ENCODE measurements at places on chromosomes 5 and 9.

- DNase-seq, result no peak
Observed at GRCh38 chr5:14830210-14831005, 41.2 kb downstream of the ANKH start.

GRCh38 chr9:22463205-22463604 lies 16.6 kb downstream of the DMRTA1 start:
- no peak for DNase-seq

DNA sequence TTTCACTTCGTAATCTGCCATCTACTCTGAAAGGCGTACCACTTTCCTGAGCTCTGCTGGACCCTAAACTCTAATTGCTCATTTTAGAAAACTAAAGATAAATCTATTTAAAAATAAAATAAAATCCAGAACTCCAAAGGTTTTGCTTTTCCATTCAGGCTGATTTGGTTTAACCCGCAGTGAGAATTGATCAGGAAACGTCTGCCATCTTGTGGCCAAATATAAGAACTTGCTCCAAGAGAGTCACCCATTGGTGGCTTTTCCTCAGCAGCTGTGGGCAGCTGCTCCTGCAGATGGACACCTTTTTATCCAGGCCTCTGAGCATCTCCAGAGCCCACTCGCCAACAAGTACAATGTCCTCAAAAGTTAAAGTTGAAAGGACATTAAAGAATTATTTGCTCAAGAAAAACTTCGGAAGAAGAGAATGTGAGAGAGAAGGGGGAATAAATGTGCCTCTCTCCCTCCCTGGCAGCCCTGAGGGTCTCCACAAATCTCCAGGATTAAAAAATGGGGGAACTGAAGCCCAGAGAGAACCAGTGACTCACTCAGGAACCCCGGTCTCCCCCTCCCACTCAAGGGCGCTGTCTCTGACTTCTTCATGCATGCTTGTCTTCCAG lies 4.1 kb downstream of the SAXO1 start:
- no peak for DNase-seq

DNA sequence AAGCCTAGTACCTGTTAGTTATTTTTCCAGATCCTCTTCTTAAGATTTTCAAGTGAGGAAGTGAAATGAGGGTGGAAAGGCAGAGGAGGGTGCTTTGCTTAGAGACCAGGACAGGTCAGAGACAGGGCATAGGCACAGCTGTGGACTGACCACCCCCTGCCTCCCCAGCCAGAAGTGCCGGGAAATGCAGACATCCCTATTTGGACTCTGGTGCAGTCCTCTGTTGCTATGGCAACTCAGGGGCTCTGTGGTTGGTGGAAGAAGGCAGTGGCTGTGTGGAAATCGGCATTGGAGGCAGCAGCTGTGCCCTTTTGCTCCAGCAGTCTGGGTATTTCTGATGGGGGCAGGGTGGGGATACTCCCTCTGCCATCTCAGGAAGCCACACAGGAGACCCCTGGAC lies 43.3 kb upstream of the NDFIP1 start:
- DNase-seq, result no peak

DNA sequence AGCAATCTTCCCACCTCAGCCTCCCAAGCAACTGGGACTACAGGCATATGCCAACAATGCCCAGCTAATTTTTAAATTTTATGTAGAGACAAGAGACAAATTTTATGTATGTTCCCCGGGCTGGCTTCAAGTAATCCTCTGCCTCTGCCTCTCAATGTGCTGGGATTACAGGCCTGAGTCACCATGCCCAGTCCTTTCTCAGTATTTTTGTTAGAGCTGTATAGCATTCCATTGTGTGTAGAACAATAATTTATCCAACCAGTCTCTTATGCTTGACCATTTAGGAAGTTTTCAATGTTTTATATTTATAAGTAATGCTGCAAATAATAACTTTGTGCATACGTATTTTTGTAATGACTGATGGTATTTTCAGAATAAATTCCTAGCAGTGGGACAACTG lies 38.9 kb upstream of the CTXN3 start:
- no peak for DNase-seq

GRCh38 chr5:4081466-4081865 lies 485.8 kb downstream of the IRX1 start:
- DNase-seq, result no peak

- no peak for DNase-seq
Observed at GRCh38 chr9:76441551-76442322, 17.2 kb upstream of the GCNT1 start.

DNA sequence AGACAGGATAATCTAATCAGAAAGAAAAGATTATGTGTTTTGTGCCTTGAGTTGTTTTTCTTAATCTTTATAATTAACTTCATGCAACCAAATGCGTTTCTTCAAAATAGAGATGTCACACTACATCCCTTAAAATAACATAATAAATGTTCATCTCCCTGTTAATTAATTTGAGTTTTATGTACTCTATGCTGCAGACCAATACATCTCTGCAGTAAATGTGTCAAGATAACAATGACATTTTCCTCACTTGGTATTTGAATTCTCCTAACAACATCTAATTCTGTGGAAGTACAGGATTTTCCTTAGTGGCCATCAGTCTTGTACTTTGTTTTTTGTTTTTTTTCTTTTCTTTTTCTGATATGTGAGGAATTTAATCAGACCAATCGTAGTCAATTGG lies 279.2 kb upstream of the TYRP1 start:
- DNase-seq, result no peak

- DNase-seq, result no peak
Observed at GRCh38 chr5:99000876-99001275, 72.1 kb upstream of the CHD1 start.

- no peak for DNase-seq
Observed at GRCh38 chr5:132480042-132480441, 10.5 kb downstream of the IRF1 start.

- no peak for DNase-seq
Observed at GRCh38 chr5:15483351-15484097, 16.5 kb upstream of the FBXL7 start.

GRCh38 chr9:17962747-17963146 lies 383.9 kb downstream of the SH3GL2 start:
- no peak for DNase-seq

DNA sequence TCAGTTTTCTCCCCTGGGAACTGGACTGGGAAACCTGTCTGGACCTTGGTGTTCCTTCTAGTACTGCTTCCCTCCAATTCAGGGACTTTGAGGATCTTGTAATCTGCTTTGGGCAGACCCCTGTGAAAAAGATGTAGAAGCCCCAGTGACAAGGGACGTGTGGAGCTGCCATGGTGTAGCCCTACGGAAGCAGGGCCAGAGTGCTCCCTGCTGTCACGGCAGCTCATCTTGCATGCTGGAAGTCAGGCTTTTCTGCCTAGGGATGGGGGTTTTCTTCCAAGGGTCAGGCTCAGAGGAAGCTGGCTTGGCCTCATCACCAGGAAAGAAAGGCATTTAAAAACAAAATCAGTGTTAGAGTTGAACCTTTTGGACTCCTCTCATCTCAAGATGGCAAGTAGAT lies 86.4 kb downstream of the AMBP start:
- DNase-seq, result no peak

DNA sequence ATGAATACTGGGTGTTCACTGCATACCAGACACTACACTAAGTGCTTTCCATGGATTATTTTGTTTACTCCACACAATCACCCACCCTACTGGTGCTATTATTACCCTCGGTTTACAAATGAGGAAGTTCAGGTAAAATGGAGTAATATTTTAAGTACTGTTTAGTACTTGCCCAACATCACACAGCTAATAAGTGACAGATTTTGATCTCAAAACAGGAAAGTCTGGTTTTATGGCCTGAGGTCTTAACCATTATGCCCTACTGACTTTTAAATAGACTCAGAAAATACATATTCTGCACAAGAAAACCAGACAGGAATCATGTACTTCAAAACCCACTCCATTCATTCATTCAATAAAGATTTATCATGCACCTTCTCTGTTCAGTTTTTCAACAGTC lies 431.0 kb upstream of the TLE4 start:
- no peak for DNase-seq

GRCh38 chr9:33099754-33100153 lies 23.3 kb upstream of the SMU1 start:
- no peak for DNase-seq

GRCh38 chr5:54095969-54096368 lies 214.4 kb downstream of the ARL15 start:
- no peak for DNase-seq

GRCh38 chr5:117551236-117551635 lies 976.6 kb upstream of the SEMA6A start:
- no peak for DNase-seq

DNA sequence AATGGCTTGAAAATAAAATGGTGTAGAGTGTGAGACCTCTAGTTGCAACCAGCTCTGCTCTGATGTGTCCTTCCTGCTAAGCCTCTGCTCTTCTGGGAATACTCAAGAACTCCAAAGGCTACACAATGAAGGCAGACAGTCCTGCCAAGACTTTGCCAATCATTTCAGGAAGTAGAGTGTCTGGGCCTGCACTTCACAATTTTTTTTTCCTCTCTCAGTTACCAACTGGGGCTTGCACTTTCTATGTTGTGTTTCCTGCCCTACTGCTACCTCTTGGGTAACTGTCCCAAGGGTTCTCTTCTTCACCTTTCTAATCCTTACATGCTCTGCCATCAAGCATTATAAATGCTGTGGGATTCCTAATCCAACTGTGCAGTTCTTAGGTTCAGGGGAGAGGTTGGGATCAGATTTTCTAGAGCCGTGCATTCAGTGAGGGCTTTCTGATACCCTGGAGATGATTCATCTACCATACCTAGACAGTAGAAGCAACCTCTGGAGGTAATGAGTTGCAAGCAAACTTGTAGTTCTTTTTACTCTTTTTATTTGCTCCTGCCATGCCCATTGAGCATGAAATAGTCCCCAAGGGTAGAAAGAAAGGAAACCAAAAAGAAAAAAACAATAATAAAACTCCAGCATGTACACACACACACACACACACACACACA lies 365.9 kb downstream of the MLLT3 start:
- no peak for DNase-seq

GRCh38 chr9:68825762-68826472 lies 120.9 kb downstream of the PIP5K1B start:
- no peak for DNase-seq

GRCh38 chr9:93731963-93732362 lies 155.6 kb downstream of the PHF2 start:
- DNase-seq, result no peak

- no peak for DNase-seq
Observed at GRCh38 chr5:32126691-32127090, 47.4 kb downstream of the GOLPH3 start.

DNA sequence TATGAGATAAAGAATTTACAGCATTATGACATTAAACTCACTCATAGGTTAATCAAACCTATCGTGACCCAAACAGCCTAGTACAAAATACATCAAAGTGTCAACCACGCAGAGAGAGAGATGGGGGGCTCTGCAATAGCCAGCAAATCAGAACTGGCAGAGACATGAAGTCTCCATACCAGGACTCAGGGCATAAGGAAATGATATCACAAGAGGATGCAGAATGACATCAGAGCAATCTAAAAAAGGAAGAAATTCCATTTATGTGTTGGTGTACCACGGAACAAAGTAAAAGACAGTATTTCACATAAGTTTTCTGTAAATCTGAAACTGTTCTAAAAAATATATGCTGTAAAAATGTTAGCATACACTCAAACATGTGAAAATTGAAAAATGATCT lies 24.6 kb downstream of the BICD2 start:
- DNase-seq, result no peak

DNA sequence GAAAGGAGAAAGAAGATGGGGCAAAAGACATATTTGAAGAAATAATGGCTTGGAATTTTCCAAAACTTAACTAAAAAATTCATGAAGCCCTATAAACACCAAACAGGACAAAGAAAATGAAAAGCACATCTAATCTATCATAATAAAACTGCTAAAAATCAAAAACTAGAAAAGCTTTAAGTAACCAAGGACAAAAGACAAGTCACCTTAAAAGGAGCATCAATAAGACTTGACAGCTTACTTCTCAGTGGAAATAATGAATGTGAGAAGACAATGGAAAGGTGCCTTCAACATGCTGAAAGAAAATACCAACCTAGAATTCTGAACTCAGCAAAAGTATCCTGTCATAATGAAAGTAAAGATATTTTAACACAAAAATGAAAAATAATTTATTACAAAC lies 27.0 kb downstream of the GTF3C4 start:
- DNase-seq, result no peak

DNA sequence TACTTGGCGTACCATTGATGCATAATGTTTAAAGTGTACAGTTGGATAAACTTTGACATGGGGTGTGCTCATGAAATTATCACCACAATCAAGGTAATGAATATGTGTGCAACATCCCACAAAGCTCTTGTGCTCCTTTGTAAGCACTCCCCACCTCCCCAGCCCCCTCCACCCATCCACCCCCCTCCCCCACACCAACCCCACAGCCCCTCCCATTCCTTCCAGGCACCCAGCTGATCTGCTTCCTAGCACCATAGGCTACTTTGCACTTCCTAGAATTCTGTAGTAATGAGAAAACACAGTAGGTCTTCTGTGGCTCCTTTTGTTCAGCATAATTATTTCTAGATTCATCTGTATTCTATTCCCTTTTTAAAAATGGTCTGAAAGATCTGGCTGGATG lies 24.5 kb downstream of the FGD3 start:
- no peak for DNase-seq

All from activated gamma-delta T cell treated with anti-CD3 and anti-CD28 coated beads, Interleukin-2, amount 50 U/mL, for 16 hours (primary cell).